Activated CD8-positive, alpha-beta memory T cell treated with anti-CD3 and anti-CD28 coated beads, Interleukin-2, amount 10 ng/mL, durations not matched to agents 7 days and 5 days (primary cell): ENCODE measurements at places on chromosomes 4 and X. TPM values are rescaled to one million over a fixed set of nuclear protein-coding genes. Genes with fewer than 3 reads are reported as not detected.

Gene GLOD5
- not detected for total RNA-seq

Gene CPLX1
- 0.14 TPM for total RNA-seq

- no peak for DNase-seq
Measured at GRCh38 chr4:143285696-143286437, 50.8 kb upstream of the GAB1 start.

GRCh38 chrX:10015723-10016518, 48.8 kb downstream of the CLDN34 start:
- no peak for DNase-seq
